ENCODE measurements at places on chromosomes 2 and 18.

- DNase-seq = no peak
Measured at GRCh38 chr2:172722481-172722880, 13.2 kb upstream of the RAPGEF4 start.

DNA sequence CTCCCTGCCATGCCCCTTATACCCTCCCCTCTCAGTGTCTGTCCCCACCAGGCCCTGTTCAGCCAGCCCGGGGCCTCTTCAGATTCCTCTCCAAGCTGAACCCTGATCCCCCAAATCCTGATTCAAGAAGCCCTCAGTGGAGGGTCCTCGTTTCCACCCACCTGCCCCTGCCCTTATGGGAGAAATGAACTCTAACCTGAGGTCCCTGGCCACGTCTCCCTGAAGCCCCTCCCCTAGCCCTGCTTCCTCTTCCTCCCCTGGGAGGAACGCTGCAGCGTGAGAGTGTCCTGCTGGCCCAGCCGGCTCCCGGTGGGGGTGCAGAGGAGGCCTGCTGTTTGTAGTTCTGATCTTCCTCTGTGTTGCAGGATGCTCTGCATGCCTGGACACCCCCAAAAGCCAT is 56.7 kb upstream of the GLI2 start:
- DNase-seq = no peak

DNA sequence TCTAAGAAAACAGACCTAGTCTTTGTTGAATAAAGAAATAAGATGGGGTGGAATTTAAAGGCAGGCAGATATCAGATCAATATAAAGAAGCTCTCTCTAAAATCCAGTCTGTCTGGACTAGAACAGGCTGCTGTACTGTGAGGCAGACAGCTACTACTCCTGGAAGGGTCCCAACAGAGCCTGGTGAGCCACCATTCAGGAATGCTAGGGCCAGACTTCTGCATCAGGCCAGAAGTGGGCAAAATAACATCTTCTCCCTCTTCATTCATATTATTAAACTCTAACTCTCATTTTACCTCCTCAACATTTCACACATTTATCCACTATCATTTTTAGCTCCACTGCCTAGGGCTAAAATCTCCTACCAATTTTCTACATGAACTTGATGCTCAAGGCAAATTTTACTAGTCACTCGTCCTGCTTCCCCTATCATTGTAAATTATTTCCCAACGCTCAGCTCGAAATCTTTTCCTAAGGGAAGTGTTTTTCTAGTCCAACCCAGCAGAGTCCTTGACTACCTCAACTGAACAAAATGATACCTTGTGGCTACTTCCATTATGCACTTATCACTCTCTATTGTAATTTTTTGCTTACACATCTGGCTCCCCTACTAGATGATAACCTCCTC is 45.2 kb upstream of the GLS start:
- no peak for DNase-seq

DNA sequence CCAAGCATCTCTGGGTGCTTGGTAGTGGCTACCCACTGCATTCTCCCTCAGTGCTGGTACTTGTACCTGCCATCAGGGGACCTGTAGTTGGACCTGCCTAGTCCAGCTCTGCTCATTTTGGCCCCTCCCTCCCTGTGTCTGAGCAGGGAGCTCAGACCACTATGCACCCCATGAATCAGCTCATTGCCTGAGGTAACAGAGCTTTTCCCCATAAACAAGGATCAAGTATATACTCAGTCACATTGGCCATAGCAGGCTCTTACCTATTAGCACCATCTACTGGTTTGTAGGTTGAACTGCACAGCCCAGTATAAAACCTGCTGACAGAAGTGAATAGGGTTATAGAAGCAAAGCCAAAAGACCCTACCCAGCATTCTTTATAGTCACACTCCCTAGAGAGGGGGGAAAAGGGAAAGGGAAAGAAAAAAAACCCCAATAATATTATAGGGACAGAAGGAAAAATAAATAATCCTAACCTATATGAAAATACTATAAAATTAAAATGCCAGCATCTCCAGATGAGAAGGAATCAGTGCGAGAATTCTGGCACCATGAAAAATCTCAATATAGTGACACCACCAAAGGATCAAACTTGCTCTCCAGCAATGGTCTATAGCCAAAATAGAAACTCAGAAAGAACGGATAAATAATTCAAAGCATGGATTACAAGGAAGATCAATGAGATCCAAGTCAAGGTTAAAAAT is 6.9 kb upstream of the FLACC1 start:
- peak; percentile 20 for DNase-seq

DNA sequence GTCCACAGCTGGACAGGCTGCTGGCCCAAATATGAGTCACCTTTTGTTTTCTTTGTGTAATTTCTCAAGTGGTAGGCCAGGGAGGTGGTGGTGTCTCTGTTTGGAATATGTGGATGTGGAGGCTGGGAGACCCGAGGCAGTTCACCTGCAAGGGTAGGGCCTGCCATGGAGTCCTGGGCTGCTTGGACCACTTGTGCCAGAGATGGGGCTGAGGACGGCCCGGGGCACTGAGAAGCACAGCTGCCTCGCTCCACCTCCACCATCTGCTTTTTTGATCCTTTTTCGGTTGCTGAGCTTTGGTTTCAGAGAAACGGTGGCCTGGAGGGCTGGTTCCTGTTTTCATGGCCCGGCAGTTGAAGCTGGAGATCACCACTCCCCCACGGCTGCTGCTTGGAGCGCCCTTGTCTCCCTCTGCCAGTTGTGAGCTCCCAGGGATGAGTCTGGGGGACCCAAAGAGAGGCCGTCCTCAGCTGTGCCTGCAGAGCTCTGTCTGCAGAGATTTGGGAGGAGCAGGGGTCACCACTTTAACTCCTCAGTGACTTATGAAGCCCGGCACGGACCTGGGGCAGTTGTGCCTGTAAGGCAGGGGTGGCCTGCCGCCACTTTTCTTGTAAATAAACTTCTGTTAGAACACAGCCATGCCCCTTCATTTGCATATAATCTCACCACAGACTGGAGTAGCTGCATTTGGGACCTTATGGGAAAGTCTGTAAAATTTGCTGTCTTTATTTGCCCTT is 67.6 kb upstream of the MCFD2 start:
- DNase-seq = no peak

All from NCI-H2029 (cell line).